Hepatic stellate cell (primary cell): ENCODE measurements at places on chromosomes 13 and 19.

DNA sequence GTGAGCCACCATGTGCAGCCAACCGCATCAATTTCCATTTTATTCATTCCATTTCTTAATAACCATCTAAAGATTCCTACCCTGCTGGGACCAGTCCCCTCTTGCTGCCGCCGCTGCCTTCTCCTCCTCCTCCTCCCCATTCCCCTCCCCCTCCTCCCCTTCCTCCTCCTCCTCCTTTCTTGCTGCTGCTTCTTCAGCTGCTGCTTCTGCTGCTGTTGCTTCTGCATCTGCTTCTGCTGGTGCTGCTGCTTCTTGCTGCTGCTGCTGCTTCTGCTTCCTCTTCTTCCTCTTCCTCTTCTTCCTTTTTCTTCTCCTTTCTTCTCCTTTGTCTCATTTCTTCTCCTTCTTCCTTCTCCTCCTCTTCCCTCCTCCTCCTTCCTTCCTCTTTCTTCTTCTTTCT, 20.0 kb upstream of the SPRYD7 start:
- no peak for DNase-seq

DNA sequence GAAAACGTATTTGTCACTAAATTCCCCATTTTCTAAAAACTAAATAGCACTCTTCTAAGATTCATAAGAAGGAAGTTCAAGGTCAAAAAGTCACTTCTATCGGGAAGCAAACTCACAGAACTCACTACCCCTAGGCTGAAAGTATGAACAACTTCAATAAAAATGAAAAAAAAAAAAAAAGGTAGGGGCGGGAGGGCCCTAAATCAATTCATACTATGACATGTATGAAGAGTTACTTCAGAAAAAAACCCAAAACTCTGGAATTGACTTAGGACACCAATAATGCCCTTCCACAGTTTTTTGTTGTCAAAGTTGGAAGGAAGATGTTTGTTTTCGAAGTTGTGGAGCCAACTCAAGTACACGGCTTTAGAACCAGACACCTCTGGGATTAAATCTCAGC, 1.1 kb downstream of the SUCLA2 start:
- no peak for DNase-seq

DNA sequence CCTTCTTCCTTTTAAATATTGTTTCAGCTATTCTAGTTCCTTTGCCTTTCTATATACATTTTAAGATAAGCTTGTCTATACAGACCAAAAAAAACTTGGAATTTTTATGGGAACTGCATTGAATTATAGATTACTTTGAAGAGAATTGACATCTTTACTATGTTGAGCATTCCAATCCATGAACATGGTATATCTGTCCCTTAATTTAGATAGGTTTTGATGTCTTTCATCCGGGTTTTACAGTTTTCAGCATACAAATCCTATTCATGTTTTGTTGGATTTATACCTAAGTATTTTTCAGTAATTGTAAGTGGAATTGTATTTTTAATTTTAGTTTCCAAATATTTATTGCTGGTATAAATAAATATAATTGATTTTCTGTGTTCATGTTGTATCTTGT, 12.2 kb upstream of the IFNL1 start:
- DNase-seq: no peak

- no peak for DNase-seq
Observed at GRCh38 chr13:66513728-66514127, 716.4 kb downstream of the PCDH9 start.

GRCh38 chr19:50333235-50333736, 4.1 kb upstream of the KCNC3 start:
- DNase-seq: peak; percentile 73

GRCh38 chr13:44373247-44373600, 400 bp upstream of the SERP2 start:
- DNase-seq: no peak

DNA sequence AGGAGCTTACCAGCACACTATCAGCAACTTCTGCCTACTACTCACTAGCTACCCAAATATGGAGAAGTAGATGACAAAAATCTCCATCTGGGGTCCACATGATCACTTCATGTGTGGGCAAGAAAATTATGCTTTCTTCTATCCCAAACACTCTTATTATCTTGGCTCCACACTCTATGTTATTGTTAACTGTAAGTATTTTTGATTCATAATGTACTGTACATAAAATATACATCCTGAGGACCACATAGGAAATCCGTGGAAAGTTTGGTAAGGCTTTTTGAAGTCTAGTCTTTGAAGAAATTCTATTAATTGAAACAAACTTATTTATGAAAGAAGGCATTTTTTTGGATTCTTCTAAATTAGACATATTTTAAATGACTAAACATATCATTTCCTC, 378.8 kb downstream of the DACH1 start:
- no peak for DNase-seq

DNA sequence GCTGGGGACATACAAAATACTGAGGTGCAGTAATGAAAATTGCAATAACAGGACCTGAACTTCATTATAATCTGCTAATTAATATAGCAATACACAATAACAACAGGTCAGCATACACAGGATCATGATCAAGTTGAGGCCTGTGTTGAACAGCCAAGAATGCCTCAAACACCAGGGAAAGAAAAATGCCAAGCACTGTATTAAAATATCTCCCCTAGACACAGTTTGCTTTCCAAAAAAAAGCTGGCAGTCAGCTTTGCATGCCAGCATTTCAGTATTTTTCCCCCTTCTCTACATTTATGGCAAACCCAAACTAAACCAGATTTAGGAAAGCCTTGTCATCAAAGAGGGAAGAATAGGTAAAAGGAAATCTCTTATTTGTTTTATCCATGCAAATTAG, 226.9 kb downstream of the LHFPL6 start:
- DNase-seq: no peak

GRCh38 chr13:98385606-98386005, 191.3 kb downstream of the STK24 start:
- no peak for DNase-seq

GRCh38 chr19:288911-289310, 2.3 kb downstream of the PLPP2 start:
- DNase-seq: no peak

GRCh38 chr13:31052478-31052877, 109.2 kb downstream of the HSPH1 start:
- DNase-seq: no peak

- DNase-seq: no peak
Observed at GRCh38 chr19:18742838-18743783, 48.0 kb downstream of the COMP start.

DNA sequence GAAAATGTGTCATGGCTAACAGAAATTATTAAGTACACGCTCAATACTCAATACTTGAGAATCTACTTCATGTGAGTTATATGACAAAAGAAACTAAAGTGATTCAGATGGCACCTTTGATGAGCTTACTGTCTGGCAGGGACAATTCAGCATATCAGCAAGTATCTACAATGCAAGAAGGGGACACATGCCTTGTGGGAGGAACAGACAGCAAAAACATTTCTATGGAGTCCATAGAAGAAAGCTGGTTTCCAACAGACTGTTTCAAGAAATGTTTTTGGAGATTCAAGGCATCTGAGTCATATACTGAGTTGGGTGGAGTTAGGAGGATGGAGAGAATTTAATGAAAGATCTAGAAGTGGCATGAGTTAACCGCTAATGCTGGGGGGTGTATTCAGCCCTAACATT, 54.7 kb downstream of the MBNL2 start:
- no peak for DNase-seq

DNA sequence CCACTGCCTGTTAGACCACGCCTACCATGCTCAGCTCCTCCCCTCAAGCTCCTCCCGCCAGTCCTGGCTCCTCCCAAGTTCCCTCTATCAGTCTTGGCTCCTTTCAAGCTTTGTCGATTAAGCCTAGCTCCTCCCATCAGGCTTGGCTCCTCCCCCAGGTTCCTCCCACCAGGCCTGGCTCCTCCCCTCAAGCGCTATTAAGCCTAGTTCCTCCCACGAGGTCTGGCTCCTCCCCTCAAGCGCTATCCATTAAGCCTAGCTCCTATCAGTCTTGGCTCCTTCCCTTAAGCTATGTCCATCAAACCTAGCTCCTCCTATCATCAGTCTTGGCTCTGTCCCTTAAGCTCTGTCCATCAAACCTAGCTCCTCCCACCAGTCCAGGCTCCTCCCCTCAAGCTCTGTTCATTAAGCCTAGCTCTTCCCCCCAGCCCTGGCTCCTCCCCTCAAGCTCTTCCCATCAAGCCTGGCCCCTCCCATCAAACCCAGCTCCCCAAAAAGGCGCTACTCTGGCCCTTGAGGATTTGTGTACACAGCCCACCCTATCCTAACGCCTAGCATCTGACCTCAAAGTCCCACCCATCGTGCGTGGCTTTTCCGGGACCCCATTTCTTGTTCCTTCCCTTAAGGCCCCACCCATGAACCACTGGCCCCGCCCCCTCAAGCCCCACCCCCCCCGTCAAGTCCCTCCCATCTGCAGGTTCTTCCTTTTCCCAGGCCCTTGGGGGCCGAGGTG, 10.0 kb downstream of the CAMSAP3 start:
- DNase-seq: no peak

GRCh38 chr13:85930108-85930507, 130.9 kb upstream of the SLITRK6 start:
- DNase-seq: no peak

- DNase-seq: no peak
Observed at GRCh38 chr13:33612641-33613638, 205.0 kb upstream of the RFC3 start.

GRCh38 chr13:111399776-111400538, 79.5 kb downstream of the TEX29 start:
- no peak for DNase-seq

GRCh38 chr19:38730731-38731589, 13.3 kb downstream of the CAPN12 start:
- DNase-seq: no peak

- no peak for DNase-seq
Observed at GRCh38 chr19:14118165-14119051, 846 bp upstream of the PRKACA start.

GRCh38 chr19:55000761-55001160, 34.6 kb downstream of the NLRP2 start:
- DNase-seq: no peak

DNA sequence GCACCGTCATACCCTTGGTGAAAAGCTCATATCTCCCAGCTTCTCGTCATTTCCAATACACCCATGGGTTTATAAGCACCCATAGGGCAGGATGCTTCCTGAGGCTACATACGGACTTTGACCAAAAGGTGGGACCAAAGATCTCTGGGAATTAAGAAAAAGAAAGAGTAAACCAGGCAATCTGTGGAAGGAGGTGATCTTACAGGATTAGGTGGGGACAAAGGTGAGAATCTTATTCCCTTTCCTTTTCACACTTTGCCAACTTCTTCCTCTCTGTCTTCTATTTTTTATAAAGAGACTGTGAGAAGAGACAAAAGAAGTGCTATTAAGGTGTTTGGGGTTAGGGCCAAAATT, 172.0 kb downstream of the DLEU7 start:
- no peak for DNase-seq

DNA sequence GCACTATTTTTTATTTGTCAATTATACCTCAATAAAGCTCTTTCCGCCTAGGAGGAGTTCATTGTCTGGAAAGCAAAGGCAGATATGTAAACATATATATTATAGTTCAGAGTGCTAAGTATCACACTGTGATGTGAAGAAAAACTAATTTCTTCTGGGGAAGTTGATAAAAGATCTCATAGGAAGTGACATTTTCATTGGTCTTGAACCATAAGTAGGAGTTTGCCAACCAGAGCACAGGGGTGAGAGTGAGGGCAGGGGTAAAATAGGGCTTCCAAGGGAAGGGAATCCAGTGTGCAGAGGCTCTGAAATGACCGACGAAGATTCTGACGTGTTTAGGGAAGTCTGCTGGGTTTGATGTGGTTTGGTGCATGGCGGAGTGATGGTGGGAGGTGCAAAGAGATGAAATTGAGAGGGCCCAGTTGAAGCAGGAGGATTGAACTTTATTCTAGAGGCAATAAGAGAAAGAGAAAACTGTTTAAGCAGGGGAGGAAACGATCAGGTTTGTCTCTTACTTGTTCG, 780 bp upstream of the GTF2F2 start:
- DNase-seq: no peak

- no peak for DNase-seq
Observed at GRCh38 chr13:112687836-112688559, 1.8 kb upstream of the ATP11A start.

GRCh38 chr13:102310691-102311418, 91.0 kb downstream of the FGF14 start:
- peak; percentile 0 for DNase-seq

DNA sequence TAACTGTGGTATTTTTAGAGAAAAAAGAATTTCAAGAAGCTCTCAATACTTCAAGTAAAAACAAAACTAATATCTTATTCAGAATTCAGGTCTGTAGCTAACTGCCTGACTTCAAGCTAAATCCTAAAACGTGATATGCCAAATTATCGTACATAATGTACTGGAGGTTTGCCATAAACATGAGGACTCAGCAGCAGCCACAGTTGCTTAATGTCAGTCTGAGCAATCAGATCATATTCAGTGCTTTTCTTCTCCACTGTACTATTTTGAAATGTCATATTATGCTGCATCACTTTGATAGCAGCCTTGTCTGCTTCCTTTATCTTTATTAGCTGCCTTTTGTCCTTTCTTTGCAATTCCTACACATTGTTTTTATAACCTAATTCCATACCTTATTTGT, 265.1 kb upstream of the EDNRB start:
- DNase-seq: no peak

GRCh38 chr19:3135961-3136683, at the start of gene GNA15:
Gene GNA15 (plus strand): TSS chr19:3136033. CDS start chr19:3136451, 418 bp downstream.
- no peak for DNase-seq

- DNase-seq: no peak
Observed at GRCh38 chr13:31014456-31014855, 82.0 kb downstream of the TEX26 start.

GRCh38 chr19:17536955-17537354, 18.5 kb upstream of the COLGALT1 start:
- DNase-seq: no peak
